Naive B cell (primary cell): ENCODE measurements at places on chromosomes 3 and 15. TPM values are rescaled to one million over a fixed set of nuclear protein-coding genes. Genes with fewer than 3 reads are reported as not detected.
A peak's percentile ranks its signal among the peaks of the same experiment; 100 is the strongest.

Gene DPPA2
- polyA plus RNA-seq, result not detected

Gene TMC3
- not detected for polyA plus RNA-seq

Gene RYR3
- 0.20 TPM for polyA plus RNA-seq

Gene SLC30A4
- polyA plus RNA-seq, result 10.2 TPM

Gene CEP19
- polyA plus RNA-seq, result 3.6 TPM

Gene SPESP1
- 1.4 TPM for polyA plus RNA-seq

Gene GRM2
- polyA plus RNA-seq, result not detected

Gene PLEKHO2
- polyA plus RNA-seq, result 15.8 TPM

Gene ATP8B4
- polyA plus RNA-seq, result not detected

Gene RLBP1
- not detected for polyA plus RNA-seq

Gene SQOR
- polyA plus RNA-seq, result 63.2 TPM

Gene THAP10
- polyA plus RNA-seq, result not detected

Gene LRTM1
- not detected for polyA plus RNA-seq

- no peak for DNase-seq
Measured at GRCh38 chr3:63745757-63746156, 73.3 kb upstream of the C3orf49 start.

GRCh38 chr3:66702126-66702525 lies 201.3 kb upstream of the LRIG1 start:
- DNase-seq, result no peak

- DNase-seq, result no peak
Measured at GRCh38 chr15:60721707-60722106, 242.8 kb upstream of the ICE2 start.

DNA sequence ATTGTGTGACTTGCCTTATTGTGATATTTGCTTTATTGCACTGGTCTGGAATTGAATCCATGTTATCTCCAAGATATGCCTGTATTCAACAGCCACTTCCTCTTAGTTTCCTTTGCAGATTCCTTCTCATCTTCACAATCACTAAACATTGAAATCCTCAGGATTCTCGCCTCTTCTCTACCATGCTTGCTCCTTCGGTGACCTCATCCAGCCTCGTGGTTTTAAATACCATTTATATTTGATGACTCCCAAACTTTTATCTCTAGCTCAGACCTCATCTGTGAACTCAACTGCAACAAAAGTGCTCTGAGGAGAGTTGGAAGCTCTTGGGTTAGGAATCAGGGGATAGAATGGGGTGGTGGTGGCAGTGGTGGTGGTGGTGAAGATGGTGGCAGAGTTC lies 19.9 kb downstream of the POLR2M start:
- no peak for DNase-seq

DNA sequence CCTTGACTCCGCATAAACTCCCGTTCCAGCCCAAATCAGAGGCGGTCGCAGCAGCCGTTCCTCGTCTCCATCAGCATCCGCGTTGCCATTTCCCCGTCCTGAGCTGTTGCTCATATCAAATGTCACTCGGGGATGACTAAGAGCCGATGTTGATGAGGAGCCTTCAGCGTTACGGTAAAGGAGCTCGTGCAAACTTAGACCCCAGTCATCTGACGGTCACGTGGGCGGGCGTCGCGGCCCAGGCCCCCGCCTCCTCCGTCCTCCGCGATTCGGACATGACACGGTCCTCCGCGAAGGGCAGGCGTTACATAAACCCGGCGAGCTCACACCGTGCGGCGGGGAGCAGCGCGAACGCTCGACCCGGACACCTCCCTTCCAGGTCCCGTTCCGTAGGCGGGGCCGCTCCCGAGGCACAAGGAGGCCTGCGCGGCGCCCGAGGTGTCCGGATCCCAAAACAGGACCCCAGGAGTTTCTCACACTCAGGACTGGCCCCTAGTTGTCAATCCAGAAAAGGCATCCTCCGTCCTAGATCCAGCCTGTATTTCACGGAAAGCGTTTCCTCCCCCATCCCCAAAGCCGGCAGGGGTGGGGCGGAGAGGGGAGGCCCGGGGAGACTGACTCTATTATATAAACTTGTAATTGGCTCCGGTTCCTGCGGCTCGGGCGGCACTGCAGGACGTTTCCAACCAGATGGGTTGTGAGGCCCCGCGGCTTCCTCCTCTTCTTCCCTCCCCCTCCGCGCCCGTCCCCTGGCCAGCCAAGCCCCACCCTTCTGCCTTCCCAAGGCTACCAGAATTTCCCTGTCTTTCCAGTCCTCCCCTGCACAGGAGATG lies 100.0 kb upstream of the IGF1R start:
- no peak for DNase-seq

DNA sequence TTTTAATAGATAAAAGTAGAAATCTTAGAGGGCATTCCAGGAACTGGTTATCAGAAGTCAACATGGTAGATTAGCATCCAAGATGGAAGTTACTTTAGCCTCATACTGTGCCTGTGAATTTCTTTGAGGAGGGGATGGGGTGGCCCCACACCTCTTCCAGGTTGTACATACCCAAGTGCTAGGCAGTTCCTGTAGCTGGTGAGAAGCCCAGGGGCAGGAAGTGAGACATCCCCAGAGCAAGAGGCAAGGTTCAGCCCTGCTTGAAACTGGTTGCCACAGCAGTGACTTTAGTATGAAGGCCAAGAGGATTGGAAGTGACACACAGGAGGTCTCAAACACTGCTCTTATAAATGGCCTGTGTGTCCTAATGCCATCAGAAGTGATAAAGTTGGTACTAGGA lies 11.9 kb downstream of the GTPBP8 start:
- no peak for DNase-seq

DNA sequence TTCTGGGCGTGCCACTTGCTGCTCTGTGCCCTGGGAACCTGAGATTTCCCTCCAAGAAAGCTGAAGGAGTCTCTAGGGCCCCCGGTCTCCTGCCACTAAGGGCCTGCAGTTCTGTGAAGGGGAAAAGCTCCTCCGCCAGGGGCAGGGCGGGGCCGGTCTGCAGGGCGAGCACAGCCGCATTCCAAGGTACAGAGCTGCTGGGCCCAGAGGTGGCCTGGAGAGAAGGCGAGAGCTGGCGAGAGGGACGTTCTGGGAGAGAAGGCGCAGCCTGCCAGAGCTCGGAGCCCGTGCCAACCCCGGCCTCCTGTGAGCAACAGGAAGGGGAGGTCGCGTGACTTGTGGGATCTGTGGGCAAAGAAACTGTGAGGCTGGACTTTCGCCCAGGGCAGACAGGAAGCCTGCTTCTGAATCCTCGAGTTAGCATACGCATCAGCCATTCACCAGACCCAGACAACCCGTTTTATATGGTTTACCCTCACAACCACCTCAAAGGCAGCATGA lies 500.4 kb downstream of the SHQ1 start:
- DNase-seq, result peak; percentile 56

GRCh38 chr3:31823184-31823583 lies 157.9 kb downstream of the OSBPL10 start:
- DNase-seq, result no peak

- no peak for DNase-seq
Measured at GRCh38 chr15:68445351-68445750, 13.4 kb upstream of the ITGA11 start.

DNA sequence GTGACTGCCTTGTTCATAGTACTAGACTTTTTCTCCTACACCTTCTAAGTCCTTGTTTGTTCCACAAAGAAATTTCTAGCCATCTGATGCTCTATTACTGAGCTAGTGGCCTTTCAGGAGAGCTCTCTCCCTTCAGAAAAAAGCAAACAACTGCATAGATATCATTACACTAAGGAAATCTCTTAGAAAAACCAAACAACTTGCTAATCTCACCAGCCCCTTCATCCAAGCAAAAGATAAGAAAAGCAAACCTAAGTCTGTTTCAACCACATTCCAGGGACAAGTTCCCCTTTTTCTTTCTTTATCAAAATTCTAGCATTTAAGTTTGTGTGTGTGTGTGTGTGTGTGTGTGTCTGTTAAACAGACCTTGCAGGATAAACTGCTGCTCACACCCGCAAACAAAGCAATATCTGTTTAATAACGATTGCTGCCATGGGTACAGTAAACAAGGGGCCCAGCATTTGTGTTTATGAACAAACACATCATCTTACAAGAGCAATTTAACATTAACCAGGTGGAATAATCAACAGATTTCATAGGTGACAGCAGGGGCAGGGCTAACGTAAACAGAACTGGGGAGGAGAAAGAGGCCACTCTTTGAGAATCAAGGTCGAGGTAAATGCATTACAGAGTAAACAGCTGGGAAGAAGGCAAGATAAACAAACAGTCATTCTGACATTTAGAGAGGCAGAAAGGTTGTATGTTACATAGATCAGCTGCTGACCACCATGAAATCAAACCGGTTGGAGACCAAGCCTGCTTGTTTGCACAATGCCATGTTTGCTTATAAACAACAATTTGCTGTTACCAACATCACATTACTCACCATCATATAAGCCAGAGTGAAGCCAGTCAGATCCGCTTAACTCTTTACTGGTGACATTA lies 375.1 kb downstream of the FOXP1 start:
- no peak for DNase-seq

GRCh38 chr3:144106970-144107369 lies 135.3 kb downstream of the DIPK2A start:
- DNase-seq, result no peak

DNA sequence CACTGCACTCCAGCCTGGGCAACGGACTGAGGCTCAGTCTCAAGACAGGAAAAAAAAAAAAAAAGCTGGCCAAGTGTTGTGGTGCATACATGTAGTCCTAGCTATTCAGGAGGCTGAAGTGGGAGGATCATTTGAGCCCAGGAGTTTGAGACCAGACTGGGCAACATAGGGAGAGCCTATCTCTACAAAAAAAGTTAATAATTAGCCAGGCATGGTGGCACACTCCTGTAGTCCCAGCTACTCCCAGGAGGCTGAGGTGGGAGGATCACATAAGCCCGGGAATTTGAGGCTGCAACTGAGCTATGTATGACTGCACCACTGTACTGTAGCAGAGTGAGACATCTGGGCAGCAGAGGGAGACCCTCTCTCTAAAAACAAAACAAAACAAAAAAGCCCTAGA lies 58.9 kb downstream of the RBPMS2 start:
- no peak for DNase-seq

GRCh38 chr15:85667491-85668424 lies 127.0 kb downstream of the KLHL25 start:
- DNase-seq, result no peak

GRCh38 chr15:21271566-21271965 lies 168.7 kb downstream of the POTEB3 start:
- no peak for DNase-seq

DNA sequence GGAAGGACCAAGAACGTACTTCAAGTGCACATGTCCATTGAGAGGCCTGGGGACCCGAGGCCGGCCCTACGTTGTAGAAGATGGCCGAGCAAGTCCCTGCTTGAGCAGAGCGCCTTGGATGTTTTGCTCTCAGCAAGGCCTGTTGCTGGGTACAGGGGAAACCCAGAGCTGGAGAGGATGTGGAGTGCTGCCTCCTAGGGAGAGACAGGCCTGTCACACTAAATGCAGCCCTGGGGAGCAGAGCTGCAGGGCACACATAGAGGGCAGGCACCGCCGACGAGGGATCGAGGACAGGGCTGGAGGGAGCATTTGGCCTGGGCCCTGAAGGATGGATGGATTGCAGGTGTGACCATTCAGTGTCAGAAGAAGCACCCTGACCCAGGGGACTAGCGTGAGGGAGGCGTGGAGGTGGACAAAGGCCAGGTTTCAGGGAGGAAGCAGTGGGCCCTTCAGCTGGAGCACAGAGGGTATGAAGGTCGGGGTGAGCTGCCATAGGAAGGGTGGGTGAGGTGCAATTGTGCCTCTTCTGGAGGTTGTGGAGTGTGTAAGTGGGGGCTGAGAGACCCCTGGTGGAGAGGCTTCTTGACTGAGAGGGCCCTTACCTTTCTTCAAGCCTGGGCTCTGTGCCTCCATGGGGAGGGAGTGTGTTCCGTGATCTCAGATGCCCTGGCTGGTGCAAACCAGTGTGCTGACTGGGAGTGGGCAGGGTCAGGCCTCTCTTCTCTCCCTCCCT lies 142.4 kb downstream of the CHDH start:
- DNase-seq, result no peak

- no peak for DNase-seq
Measured at GRCh38 chr3:189824629-189825312, 193.6 kb downstream of the TP63 start.

- no peak for DNase-seq
Measured at GRCh38 chr15:58064980-58065444, 499 bp downstream of the ALDH1A2 start.

- DNase-seq, result no peak
Measured at GRCh38 chr3:13338996-13339395, 81.1 kb downstream of the NUP210 start.

DNA sequence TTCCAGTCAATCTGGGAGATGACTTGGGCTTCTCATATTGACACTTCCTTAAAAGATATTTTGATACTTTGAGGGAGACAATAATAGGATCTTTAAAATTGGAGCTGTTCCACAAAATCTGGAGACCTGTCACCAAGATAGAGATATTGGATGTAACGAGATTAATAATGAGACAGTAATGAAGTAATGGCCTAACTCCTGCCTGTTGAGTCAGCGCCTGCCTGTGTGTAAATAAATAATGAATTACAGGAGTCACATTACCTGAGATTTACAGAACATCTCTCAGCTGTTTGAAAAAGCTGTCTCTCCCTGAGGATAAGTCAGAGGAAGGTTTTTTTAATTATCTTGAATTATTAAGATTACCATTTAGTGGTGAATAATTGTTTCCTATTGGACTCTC lies 43.8 kb upstream of the MITF start:
- no peak for DNase-seq

- peak; percentile 49 for DNase-seq
Measured at GRCh38 chr3:72078676-72079368, 293.9 kb upstream of the PROK2 start.

DNA sequence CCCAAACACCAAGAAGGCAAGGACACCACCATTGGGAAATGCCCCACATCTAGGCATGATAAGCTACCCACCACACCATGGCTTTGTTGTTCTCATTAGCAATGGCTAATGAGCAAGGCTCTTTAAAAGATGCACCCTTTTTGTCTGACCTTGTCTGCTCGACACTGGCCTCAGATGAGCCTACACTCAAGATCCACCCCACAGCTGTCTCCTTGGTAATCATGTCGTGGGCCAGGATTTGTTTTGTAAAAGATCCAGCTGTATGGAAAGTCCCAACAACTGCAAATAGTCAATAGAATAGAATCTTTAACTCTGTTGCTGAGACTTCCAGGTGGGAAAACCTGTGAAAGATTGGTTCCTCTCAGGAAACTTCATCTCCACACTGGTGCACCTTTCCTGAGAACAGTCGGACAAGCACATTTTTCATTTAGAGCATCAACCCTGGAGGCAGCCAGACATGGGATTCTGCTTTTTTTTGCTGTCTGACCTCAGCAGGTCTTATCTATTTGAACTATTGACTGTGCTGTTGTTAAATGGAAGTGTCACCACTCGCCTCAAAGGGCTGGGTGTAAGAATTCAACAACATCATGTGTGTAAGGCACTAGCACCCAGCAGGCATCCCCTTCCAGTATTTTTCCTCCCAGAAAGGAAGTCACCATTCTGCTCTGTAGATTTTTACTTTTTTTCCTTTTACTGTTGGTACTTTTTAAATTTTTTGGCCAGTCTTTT lies 35.5 kb downstream of the DUT start:
- DNase-seq, result no peak

DNA sequence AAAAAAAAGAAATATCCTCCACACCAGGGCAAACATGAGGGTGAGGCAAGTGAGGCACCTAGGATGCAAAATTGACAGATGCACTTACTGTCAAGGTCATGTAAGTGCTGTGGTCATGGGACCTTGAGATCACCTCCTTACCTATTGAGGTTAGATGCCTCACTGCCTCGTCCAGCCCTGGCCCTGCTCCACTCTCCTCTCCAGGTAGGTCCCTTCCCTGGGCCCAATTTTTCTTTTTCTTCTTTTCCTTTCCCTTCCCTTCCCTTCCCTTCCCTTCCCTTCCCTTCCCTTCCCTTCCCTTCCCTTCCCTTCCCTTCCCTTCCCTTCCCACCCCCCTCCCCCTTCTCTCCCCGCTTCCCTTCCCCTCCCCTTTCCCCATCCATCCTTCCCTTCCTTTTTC lies 71.1 kb upstream of the DLG1 start:
- DNase-seq, result no peak
